ENCODE measurements at places on chromosomes 11 and 22. TPM values are rescaled to one million over a fixed set of nuclear protein-coding genes. Genes with fewer than 3 reads are reported as not detected.

DNA sequence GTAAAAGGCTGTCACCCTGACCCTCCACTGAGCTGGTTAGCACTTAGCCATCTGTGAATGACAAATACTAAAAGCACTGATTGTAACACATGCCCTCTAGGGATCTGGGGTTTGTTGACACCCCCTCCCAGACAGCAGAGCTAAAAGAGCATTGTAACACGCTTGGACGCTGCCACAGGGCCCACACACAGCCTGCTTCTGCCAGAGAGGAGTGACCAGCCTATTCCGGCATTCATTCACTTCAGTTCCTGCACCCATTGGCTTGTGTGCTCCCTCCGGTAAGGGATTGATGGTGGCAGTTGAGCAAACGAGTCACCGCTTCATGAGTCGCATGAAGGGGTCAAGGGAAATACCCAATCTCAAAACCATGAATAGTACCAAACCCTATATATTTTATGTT, 15.8 kb downstream of the OR10D3 start:
- peak; percentile 5 for DNase-seq

DNA sequence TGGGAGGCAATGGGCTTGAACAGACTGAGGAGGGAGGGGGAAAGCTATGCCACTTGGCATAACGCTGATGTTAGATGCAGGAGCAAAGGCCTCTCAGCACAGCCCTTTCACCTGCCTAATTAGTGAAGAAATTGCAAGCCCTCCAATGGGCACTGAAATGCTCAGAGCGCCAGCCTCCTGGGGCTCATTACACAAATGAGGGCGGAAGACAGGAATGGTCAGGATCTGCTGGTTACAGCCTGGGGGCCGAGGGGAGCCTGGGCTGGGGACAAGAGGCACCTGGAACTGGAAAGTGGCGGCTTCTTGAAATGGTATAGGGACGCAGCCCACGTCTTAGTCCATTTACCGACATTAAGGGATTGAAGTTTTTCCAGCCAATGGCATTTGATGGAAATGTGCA, 50.2 kb upstream of the PLET1 start:
- no peak for DNase-seq

GRCh38 chr22:37611207-37611606, 2.6 kb downstream of the GGA1 start:
- no peak for DNase-seq

GRCh38 chr11:27112946-27113345, 72.3 kb downstream of the BBOX1 start:
- no peak for DNase-seq

GRCh38 chr22:35726933-35727332, 9.3 kb downstream of the APOL5 start:
- no peak for DNase-seq

GRCh38 chr11:21119411-21119810, 450.0 kb downstream of the NELL1 start:
- no peak for DNase-seq

DNA sequence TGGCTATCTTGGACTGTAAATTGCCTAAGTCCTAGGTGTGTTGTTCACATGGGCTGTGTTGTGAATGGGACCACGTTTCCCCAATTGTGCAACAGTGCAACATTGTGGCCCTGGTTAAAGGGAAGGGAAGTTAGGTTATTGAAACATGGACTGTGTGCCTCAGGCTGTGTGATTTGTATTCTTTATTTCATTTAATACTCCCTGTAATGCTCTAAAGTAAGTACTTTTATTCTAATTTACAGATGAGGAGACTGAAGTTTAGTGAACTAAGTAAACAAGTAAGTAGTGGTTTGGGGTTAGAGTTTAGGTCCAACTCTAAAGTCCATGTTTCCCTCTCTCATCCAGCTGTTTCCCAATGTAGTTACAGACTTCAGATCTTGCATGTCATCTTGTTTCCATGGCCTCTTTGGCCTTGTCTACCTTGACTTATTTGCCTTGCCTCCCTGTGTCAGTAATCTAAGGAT, 77.7 kb downstream of the STIM1 start:
- DNase-seq = no peak

GRCh38 chr22:32031466-32031865, 11.6 kb upstream of the SLC5A1 start:
- DNase-seq = no peak

DNA sequence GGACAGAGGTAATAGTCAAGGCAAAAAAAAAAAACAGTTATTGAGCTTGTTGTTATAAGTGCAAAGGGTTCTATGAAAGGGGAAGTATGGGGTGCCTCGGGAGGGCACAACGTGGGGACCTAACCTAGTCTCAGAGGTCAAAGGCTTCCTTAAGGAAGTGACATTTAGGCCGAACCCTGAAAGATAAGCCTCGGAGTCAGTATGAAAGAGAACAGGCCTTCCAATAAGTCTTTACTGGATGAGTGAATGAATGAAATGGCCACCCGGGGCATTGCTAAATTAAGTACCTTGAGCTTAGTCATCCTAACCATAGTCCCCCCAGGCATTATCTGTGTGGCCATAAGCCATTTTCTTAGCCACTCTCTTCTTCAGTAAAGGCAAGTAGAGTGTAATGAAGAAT, 19.7 kb downstream of the FLI1 start:
- DNase-seq = peak; percentile 36

DNA sequence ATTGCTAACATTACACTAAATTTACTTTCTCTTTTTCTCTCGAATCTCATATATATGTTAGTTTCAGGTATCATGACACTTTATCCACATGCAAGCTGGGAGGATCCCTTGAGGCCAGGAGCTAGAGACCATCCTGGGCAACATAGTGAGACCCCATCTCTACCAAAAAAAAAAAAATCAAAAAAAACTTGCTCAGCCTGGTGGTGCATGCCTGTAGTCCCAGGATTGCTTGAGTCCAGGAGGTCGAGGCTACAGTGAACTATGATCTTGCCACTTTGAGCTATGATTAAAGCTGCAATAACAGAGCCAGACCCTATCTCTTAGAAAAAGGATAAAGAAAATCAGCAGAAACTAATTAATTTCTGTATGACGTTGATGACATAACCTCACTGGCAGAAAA, 3.7 kb upstream of the UPK3A start:
- no peak for DNase-seq

DNA sequence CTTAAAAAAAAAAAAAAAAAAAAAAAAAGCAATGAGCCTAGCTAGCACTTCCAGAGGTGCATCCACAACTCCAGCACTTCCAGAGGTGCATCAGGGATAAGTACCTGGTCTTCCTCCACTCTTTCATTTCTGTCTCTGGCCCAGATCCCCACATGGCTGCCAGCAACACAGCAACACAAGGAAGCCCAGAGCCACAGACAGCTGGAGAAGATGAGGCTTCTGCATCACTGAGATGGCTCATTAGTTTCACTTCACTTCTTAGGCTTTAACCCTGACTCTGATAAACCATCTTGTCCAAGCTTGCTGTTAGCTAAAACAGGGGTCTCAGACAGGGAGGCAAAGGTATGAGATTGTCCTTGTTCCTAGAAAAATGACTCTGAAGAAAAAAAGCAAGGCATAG, 35.6 kb downstream of the PC start:
- DNase-seq = no peak

DNA sequence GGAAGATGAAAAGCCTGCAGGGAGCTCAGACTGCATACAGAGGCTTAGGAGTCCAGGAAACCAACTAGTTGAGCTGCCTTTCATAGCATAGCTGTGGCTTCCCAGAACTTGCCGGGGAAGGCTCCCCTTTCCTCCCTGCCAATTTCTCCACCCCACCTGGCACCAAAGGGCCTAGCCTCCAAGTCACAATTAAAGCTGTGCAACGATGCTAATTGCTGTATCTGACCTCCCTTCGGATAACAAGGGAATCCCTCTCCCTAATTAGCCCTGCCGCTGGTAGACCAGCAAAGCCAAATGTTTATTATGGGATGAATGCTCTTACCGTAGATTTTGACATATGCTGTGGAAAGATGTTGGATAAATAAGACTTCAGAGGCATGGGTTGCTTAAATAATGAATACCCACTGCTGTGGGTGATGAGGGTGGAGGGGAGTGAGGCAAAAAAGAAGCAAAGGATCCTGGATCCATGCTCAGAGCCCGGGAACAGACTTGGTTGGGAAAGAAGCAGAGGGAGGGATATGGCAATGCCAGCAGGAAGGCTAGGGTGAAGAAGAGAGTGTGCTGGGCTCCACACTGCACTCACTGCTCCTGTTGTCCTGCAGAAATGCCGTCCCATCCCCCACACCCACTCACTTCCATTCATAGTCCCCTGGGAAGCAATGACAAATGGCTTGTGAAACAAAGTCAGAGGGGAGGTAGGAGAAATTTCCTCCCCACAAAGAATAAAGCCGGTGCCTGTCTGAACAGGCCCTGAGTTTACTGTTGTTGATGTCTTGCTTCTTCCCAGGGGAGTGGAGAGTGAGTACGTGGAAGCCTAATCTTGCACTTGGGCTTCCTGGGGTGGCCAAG, 608.1 kb upstream of the CADM1 start:
- DNase-seq = peak; percentile 29

DNA sequence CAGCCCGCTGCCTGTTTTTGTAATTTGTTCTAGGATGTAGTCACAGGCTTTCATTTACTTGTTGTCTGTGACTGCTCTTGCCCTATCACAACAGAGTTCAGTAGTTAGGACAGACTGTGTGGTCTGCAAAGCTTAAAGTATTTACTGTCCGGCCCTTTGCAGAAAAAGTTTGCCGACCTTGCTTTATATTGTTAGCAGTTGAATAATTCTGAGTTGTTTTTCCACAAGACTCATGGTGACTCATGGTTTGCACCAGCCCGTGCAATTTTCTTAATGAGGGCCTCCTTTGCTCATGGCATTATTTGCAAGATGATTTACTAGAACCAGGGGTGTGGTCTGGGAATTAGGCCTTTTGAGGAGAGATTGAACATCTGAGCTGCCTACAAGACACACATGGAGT, 110.6 kb downstream of the SCN3B start:
- peak; percentile 84 for DNase-seq

GRCh38 chr22:21797444-21798221, 62.0 kb upstream of the YPEL1 start:
- peak; percentile 41 for DNase-seq

GRCh38 chr11:128610721-128611617, 23.6 kb upstream of the ETS1 start:
- DNase-seq = no peak

DNA sequence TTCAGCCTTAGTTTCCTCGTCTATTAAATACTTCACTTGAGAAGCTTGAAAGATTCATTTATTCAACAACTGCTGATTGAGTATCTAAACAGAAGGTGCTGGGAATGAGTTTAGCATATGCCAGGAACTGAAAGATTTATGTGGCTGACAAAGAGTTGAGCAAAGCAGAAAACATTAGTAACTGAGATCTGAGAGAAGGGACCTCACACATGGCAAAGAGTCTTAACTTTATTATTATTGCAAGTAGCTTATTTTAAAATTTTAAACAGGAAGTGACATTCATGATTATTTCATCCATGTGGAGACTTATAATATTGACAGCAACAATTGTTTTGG, 133.6 kb downstream of the CASP12 start:
- DNase-seq = no peak

GRCh38 chr11:126890561-126890960, 110.0 kb downstream of the KIRREL3 start:
- no peak for DNase-seq

- no peak for DNase-seq
These were observed 7.1 kb downstream of the RRP8 start for GRCh38 chr11:6596239-6596877.

DNA sequence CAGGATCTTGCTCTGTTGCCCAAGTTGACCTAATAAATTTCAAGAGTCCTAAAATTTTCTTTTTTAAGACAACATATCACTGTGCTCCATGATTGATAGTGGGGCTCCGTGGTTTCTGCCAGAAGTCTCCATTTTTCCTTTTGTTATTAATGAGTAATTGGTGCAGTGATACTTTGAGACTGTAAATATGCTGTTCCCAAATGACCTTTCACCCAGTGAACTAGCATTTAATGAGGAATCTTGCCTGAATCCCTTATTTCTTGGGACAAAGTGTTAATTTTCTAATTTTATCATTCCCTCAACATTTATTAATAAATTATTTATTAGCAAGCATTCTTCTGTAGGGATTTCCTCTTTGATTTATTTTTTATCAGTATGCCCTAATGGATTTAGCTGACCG, 2.3 kb upstream of the DHCR7 start:
- no peak for DNase-seq

DNA sequence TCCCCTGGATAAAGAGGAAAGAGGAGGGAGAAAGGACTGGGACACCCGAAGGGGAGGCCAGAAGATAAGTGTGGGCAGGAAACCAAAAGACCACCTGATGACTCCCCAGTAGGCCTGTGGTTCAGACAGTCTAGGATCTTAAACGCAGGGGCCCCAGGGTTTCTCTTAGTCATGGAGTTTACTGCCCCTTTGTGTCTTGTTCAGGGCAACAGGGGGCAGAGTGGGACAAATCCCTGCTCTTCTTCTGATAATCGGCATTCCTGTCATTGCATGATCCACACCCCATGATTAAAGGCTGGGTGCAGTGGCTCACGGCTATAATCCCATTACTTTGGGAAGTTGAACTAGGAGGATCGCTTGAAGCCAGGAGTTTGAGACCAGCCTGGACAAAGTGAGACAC, 4.7 kb upstream of the TMPRSS13 start:
- DNase-seq = no peak

GRCh38 chr11:94678236-94678635, 89.9 kb upstream of the AMOTL1 start:
- peak; percentile 91 for DNase-seq

GRCh38 chr22:24051568-24051967, 40.5 kb downstream of the CABIN1 start:
- no peak for DNase-seq

The STT3A gene
- 167 TPM for total RNA-seq

The CASP12 gene
- not detected for total RNA-seq

The KCNK4 gene
- not detected for total RNA-seq

The ADAMTS8 gene
- not detected for total RNA-seq

The CD3D gene
- not detected for total RNA-seq

The KDM4D gene
- 0.53 TPM for total RNA-seq

The APOL1 gene
- 3.1 TPM for total RNA-seq

The HIRA gene
- 22.4 TPM for total RNA-seq

The OR52E8 gene
- not detected for total RNA-seq

The TSSC4 gene
- total RNA-seq = 86.3 TPM

The PRODH gene
- 5.0 TPM for total RNA-seq

The SYTL2 gene
- total RNA-seq = 8.2 TPM

The C11orf42 gene
- total RNA-seq = not detected

The PDE2A gene
- 1.6 TPM for total RNA-seq

The IGF2 gene
- 1.0 TPM for total RNA-seq

The OR4S1 gene
- not detected for total RNA-seq

The OR5D16 gene
- not detected for total RNA-seq

The OR5A2 gene
- not detected for total RNA-seq

Data from bronchial epithelial cell (primary cell).